Activated CD4-positive, alpha-beta memory T cell treated with anti-CD3 and anti-CD28 coated beads, Interleukin-2, amount 10 ng/mL, durations not matched to agents 7 days and 5 days (primary cell): ENCODE measurements at places on chromosomes 16 and 17. TPM values are rescaled to one million over a fixed set of nuclear protein-coding genes. Genes with fewer than 3 reads are reported as not detected.
A peak's percentile ranks its signal among the peaks of the same experiment; 100 is the strongest.

DNA sequence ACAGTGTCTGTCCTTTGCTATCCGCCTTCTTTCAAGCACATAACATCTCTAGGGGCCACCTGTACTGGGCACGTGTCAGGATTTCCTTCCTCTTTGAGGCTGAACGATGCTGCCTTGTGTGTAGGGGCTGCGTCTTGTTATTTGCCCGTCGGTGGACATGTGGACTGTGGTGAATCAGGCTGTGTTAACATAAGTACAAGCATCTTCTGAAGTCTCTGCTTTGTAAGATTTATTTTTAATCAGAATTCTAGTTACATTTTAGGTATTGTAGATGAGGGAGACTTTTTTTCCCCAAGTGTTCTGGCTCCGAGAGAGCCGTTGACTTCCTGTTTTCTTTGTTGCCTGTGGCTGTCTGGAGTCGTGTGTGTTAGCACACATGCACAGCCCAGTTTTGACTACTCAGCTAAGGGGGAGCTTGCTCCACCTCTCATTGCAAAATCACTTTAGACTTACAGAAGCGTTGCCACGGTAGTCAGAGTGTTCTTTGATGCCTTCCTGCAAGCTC, 26.1 kb downstream of the SPG7 start:
- H3K4me3 ChIP-seq = no peak overlapping the region
- H3K36me3 ChIP-seq = peaks cover 46% of the 10 kb centered on the region
- no peaks in the 10 kb centered on the region for H3K27me3 ChIP-seq
- H3K4me1 ChIP-seq = peaks cover 22% of the 10 kb centered on the region

DNA sequence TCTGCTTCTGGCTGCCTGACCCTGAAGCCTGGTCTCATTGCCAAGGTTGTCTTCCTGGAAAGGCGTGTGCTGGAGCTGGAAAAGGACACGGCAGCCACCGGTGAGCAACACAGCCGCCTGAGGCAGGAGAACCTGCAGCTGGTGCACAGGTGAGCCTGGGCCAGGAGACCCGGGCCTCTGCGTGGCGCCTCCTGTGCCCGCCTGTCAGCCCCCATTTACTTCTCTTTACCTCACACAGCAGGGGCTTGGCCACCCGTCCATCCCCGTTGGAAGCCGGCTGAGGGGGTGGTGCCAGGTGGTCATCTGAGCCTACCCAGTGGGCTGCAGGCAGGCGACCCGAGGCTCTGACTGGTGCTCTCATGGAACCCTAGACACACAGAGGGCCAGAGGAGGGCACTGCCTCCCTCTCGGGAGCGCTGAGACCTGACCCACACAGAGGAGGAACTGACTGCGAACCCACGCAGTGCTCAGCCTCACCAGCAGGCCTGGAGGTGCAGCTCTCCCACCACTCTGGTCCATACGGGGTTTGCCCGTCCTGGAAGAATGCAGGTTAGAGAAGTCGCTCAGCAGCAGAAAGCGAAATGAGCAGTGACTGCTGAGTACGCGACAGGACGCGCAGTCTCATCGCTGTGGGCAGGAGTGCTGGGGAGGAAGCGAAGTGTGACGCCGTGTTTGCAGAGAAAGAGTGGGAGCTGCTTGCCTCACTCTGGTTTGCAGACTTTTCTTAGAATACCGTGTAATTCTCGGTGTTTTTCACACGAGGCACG, 21.9 kb upstream of the CAPN15 start:
- H3K36me3 ChIP-seq = no peaks in the 10 kb centered on the region
- no peaks in the 10 kb centered on the region for H3K27me3 ChIP-seq
- H3K4me1 ChIP-seq = no peaks in the 10 kb centered on the region
- DNase-seq = no peak
- no peak overlapping the region for H3K4me3 ChIP-seq
- no peak overlapping the region for H3K27ac ChIP-seq

DNA sequence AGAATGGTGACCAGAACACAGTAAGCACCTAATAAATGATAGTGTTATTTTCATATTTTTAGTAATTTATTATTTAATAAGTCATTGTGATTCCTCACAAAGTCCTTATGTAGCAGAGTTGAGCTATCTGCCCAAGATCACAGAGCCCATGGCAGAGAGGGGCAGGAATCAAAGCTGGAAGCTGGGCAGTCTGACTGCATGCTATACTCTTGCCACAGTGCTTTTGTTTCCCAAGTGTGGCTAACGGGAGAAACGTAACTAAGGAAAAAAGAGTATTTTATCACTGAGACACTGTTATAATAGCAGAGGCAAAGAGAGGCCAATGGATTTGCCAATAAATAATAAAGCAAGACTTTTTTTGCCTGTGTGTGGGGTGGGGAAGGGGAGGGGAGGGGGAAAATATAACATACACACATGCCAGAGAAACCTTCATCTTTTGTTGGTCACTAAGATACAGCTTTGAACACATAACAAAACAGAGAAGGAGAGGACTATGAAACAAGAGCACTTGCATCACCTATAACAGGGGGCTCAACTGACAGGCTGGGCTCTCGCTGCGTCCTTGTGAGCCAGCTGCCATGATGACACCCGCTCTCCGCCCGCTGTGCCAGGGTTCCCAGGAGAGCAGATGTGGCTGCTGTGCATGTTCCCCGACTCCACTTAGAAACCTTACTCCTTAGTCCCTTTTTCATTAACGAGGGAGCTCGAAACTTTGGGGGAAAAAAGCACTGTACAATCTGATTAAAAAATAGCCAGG, 10.1 kb downstream of the CSNK2A2 start:
- no peak for DNase-seq
- no peaks in the 10 kb centered on the region for H3K27me3 ChIP-seq
- peaks cover 80% of the 10 kb centered on the region for H3K36me3 ChIP-seq
- H3K4me1 ChIP-seq = peaks cover 18% of the 10 kb centered on the region
- H3K4me3 ChIP-seq = no peak overlapping the region

DNA sequence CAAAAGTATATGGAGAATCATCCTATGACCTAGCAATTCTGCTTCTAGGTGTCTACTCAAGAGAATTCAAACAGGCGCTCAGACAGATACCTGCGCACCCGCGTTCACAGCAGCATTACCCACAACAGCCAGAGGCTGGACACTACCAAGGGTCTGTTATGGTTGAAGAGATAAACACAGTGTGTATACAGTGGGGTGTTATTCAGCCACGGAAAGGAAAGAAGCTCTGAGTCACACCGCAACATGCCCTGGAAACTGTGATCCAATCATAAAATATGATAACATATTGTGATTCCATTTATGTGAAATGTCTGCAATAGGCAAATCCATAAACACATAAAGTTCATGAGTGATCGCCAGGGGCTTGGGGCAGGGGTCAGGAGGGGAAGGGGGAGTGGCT, 18.0 kb upstream of the JPH3 start:
- no peaks in the 10 kb centered on the region for H3K4me1 ChIP-seq
- H3K36me3 ChIP-seq = no peaks in the 10 kb centered on the region
- H3K4me3 ChIP-seq = no peak overlapping the region
- H3K27ac ChIP-seq = no peak overlapping the region
- no peak for DNase-seq

GRCh38 chr17:47850692-47851573, at the start of gene SP6:
SP6 (minus strand) TSS chr17:47851163; CDS start chr17:47848429, 2,734 bp downstream.
- H3K4me1 ChIP-seq = peaks cover 15% of the 10 kb centered on the region
- H3K4me3 ChIP-seq = no peak within 1 kb of the TSS
- no peaks in the 10 kb centered on the region for H3K36me3 ChIP-seq
- peaks cover 84% of the 10 kb centered on the region for H3K27me3 ChIP-seq

DNA sequence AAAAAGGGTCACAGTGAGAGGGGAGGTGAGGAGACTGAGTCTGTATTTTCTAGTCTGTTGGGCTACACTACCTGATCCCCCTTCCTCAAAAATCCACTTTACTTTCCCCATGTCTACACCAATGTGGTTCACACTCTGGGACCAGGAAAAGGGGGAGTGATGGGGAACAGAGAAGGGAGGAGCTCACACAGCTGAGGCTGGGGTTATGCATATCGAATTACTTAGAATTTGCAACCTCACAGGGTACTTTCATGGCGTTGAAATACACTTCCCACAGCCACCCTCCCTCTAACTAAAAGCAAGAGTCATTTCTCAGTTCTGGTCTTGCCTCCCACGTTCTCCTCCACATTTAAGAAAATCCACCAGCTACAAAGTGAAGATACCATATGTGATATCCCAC, 14.1 kb downstream of the MAPT start:
- peaks cover 9% of the 10 kb centered on the region for H3K27me3 ChIP-seq
- H3K4me1 ChIP-seq = peaks cover 26% of the 10 kb centered on the region
- peaks cover 6% of the 10 kb centered on the region for H3K36me3 ChIP-seq
- H3K4me3 ChIP-seq = no peak overlapping the region
- no peak for DNase-seq
- no peak overlapping the region for H3K27ac ChIP-seq

GRCh38 chr16:77171745-77172635, 19.0 kb upstream of the MON1B start:
- peaks cover 25% of the 10 kb centered on the region for H3K27me3 ChIP-seq
- no peaks in the 10 kb centered on the region for H3K4me1 ChIP-seq
- H3K4me3 ChIP-seq = no peak overlapping the region
- no peaks in the 10 kb centered on the region for H3K36me3 ChIP-seq
- DNase-seq = no peak

DNA sequence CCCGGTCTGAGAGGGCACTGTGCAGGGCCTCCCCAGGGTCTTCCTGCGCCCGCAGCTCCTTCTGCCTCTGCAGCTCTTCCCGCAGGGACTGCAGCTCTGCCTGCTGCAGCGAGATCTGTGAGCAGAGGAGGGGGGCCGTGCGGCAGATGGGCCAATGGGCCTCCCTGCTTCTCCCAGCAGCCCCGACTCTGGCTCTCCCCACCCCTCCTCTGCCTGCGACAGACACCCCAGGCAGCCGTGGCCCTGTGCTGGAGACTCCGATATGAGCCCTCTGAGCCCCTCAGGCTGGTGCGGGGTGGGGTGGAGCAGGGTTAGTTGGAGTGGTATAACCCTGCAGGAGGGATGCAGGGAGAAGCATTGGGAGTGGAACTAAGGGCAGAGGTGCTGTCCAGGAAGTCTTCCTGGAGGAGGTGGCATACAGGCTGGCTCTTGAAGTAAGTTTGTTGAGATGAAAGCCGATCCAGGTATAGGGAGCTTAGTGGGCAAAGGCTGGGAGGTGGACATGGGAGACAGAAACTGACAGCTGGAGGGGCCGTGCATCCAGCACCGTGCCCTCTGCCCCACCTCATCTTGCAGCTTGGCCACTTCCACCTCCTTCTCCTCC, 5.0 kb downstream of the THOC6 start:
- peaks cover 16% of the 10 kb centered on the region for H3K36me3 ChIP-seq
- H3K4me1 ChIP-seq = peaks cover 47% of the 10 kb centered on the region
- H3K27me3 ChIP-seq = peaks cover 38% of the 10 kb centered on the region
- DNase-seq = no peak
- H3K4me3 ChIP-seq = peak overlapping the region; percentile 69

DNA sequence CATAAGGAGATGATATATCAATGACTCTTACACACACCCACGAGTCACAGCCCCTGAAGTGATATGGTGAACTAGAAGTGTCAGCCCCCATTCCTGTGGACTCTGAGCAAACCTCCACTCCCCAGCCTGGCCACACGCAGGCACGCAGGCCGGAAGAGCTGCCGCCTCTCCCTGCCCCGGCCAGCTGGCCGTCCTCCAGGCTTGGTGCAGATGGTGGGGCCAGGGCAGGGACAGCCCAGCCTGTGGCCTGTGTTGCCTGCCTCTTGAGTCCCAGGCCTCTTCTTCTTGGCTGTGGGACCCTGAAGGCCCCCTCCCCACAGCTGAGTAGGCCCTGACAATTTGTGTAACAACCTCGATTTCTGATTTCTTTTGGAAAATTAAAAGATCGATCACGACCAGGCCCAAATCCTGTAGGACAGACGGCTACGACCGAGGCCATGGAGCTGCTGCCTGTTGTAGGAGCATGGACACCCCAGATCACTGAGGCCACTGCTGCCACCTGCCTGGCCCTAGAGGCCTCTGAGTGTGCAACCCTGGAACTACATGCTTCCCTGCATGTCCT, 10.0 kb upstream of the MPRIP start:
- H3K27me3 ChIP-seq = no peaks in the 10 kb centered on the region
- no peak overlapping the region for H3K4me3 ChIP-seq
- no peak for DNase-seq
- H3K27ac ChIP-seq = no peak overlapping the region
- no peaks in the 10 kb centered on the region for H3K36me3 ChIP-seq
- no peaks in the 10 kb centered on the region for H3K4me1 ChIP-seq

Gene CHST5
- not detected for total RNA-seq

- no peak overlapping the region for H3K4me3 ChIP-seq
- no peaks in the 10 kb centered on the region for H3K36me3 ChIP-seq
- no peak for DNase-seq
- peaks cover 31% of the 10 kb centered on the region for H3K27me3 ChIP-seq
- no peaks in the 10 kb centered on the region for H3K4me1 ChIP-seq
Observed at GRCh38 chr16:86296256-86296655, 214.1 kb upstream of the FOXF1 start.

Gene MSLN
- total RNA-seq = not detected

DNA sequence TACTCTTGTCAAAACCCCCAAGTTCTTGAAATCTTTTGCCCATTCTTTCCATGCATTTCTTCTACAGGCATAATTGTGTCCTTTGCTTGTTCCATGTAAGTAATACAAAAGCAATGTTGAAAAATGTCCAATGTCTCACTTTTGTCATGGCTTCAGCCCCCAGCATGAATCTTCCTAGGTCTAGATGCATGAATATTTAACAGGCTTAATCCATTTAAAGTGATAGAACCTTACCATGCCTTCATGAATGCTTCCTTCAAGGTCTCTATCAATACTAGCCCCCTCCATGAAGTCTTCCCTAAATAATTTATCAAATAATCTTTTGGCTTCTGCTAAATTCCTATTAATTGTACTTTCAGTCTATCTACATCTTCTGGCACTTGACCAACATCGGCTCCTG, 46.1 kb upstream of the ANKFY1 start:
- DNase-seq = no peak
- no peaks in the 10 kb centered on the region for H3K27me3 ChIP-seq
- H3K4me1 ChIP-seq = peaks cover 45% of the 10 kb centered on the region
- no peak overlapping the region for H3K4me3 ChIP-seq

- peaks cover 53% of the 10 kb centered on the region for H3K4me1 ChIP-seq
- peaks cover 4% of the 10 kb centered on the region for H3K36me3 ChIP-seq
- no peak overlapping the region for H3K4me3 ChIP-seq
- DNase-seq = no peak
Observed at GRCh38 chr17:77128896-77129567, 11.7 kb upstream of the SEC14L1 start.

DNA sequence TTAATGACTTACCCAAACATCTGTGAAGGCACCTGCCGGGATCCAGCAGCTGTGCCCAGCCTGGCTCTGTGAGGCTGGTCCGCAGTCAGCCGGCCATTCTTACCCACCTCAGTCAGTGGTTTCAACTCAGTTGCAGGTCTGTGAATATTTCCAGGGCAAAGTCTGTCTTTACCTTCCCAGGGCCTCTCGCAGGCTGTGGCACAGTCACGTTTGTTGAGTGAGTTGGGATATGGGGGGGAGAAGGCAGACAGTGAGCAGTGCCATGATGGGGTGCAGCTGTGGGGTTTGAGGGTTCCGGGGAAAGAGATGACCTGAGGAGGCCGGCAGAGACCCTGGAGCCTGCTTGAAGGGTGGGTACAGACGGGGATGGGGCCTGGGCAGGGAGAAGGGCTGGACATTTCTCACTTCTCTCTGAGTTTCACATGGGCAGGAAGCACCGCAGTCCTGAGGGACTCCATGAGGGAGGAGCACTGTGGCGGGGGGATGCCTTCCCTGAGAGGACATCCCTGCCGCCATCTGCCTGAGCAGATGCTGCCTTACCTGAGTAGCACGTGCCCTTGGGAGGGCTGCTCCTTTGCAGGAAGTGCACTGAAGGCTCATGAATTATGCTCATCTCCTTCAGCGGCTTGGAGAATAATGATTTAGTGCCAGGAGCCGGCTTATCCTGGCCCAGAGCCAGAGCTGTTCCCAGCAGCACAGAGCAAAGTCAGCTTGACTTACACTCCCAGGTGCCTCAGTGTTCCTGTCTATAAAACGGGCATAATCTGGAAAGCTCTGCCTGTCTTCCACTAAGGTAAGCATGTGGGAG, 48.1 kb downstream of the KSR1 start:
- peaks cover 3% of the 10 kb centered on the region for H3K4me1 ChIP-seq
- no peak overlapping the region for H3K4me3 ChIP-seq
- H3K27me3 ChIP-seq = no peaks in the 10 kb centered on the region
- no peak for DNase-seq
- peaks cover 20% of the 10 kb centered on the region for H3K36me3 ChIP-seq
